ENCODE measurements at places on chromosomes 3 and 15.
A peak's percentile ranks its signal among the peaks of the same experiment; 100 is the strongest.

GRCh38 chr3:94734206-94734605 lies 671.3 kb downstream of the NSUN3 start:
- no peak for DNase-seq

DNA sequence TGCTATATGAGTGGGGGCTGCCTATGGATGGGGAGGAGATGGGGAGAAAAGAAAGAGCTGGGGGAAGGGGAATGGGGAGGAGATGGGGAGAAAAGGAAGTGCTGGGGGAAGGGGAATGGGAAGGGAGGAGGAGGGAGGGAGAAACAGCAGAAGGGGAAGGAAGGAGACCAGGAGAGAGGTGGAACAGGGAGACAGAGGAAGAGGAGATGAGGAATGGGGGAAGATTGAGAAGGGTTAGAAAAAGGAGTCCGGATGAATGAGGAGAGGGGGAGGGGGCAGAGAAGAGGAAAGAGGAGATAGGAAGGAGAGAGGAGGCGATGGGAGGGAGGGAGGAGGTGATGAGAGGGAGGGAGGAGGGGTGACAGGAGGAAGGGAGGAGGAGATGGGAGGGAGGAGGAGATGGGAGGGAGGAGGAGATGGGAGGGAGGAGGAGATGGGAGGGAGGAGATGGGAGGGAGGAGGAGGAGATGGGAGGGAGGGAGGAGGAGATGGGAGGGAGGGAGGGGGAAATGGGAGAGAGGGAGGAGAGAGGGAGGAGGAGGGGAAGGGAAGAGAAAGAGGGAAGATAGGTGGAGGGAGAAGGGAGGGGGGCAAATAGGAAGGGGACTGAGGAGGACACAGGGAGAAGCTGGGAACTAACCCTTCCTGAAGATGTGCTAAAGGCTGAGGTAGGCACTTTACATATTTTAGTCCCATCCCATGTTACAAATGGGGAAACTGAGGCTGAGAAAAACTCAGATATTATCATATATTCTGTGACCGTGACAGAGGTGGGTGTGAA lies 6.6 kb upstream of the BCL2L10 start:
- no peak for DNase-seq

- DNase-seq = no peak
Observed at GRCh38 chr3:25751048-25751447, 32.2 kb downstream of the NGLY1 start.

DNA sequence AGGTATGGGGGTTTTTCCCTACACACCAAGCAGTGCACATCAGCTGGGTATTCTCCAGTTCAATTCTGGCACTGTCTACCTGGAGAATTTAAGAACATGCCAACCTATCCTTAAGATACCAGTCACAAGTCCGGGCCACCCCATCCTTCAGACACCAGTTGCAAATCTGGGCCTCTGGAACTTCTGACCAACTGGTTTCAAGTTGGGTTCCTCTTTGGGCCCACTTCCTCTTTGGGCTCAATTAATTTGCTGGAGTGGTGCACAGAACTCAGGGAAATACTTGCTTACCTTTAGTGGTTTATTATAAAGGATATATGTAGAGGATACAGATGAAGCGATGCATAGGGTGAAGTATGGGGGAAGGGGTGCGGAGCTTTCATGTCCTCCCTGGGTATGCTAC lies 25.3 kb downstream of the GLCE start:
- DNase-seq = no peak

- no peak for DNase-seq
Observed at GRCh38 chr3:136696797-136697196, 55.4 kb downstream of the STAG1 start.

- DNase-seq = no peak
Observed at GRCh38 chr15:30827625-30828303, 76.0 kb upstream of the FAN1 start.

GRCh38 chr3:42205800-42206514 lies 60.0 kb downstream of the CCK start:
- DNase-seq = no peak

GRCh38 chr3:14516738-14517345 lies 23.3 kb downstream of the GRIP2 start:
- no peak for DNase-seq

- no peak for DNase-seq
Observed at GRCh38 chr3:45258317-45258716, 32.2 kb upstream of the TMEM158 start.

GRCh38 chr3:108620250-108620649 lies 30.7 kb downstream of the DZIP3 start:
- DNase-seq = no peak

DNA sequence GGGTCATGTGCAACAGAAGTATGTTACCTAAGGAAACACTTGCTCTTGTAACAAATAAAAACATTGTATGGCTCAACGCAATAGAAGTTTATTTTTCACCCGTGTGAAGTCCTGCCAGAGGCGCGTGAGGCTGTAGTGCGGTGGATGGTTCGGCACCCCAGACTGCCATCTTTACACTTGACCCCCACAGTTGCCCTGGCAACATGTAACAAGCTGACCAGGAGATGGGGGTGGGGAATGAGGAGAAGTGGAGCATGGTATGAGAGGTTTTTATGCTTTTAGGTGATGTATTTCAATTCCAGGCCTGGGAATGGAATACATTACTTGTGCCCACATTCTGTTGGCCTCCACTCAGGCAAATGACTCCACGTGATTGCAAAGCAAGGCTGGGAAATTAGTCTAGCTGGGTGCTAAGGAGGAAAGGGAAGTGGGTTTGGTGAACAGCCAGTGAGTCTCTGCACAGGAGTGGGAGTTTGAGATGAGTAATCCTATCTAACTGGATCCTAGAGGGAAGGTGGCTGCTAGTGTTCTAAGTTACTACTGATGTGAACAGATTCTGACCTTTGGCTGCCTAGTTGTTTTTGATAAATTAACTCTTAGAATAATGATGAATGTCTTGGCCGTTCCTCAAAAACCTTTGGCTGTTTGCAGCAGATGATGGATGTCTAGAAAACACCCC lies 33.8 kb upstream of the GREM1 start:
- peak; percentile 21 for DNase-seq

- DNase-seq = no peak
Observed at GRCh38 chr3:127493924-127494646, 96.4 kb downstream of the TPRA1 start.

GRCh38 chr3:130838898-130839600 lies 54.8 kb upstream of the ATP2C1 start:
- DNase-seq = no peak

GRCh38 chr15:101481381-101481705 lies 8.2 kb downstream of the PCSK6 start:
- no peak for DNase-seq

GRCh38 chr3:146472611-146473010 lies 3.2 kb upstream of the PLSCR2 start:
- DNase-seq = no peak

- DNase-seq = peak; percentile 50
Observed at GRCh38 chr15:95259513-95259912, 1028.2 kb downstream of the MCTP2 start.

- no peak for DNase-seq
Observed at GRCh38 chr15:62509395-62509958, 344.4 kb upstream of the C2CD4B start.

DNA sequence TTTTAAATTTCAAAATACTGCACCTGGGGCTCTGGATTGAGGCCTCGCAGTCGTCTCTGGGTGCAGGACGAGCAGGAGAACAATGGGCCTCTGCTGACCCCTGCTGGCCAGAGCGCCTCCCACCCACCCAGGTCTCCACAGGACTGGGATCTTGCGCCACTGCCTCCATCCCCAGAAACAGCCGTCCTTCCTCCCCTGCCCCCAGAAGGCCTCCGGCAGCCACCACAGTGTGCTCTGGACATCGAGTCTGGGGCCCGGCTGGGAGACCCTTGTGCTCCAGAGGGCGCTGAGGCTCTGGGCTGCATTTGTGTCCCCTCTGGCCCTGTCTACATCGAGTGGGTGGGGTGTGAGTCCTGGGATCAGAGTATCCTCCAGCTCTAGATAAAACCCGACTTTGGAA lies 6.7 kb upstream of the ACSBG1 start:
- peak; percentile 71 for DNase-seq

GRCh38 chr3:120451272-120451761 lies 525 bp upstream of the FSTL1 start:
- no peak for DNase-seq

DNA sequence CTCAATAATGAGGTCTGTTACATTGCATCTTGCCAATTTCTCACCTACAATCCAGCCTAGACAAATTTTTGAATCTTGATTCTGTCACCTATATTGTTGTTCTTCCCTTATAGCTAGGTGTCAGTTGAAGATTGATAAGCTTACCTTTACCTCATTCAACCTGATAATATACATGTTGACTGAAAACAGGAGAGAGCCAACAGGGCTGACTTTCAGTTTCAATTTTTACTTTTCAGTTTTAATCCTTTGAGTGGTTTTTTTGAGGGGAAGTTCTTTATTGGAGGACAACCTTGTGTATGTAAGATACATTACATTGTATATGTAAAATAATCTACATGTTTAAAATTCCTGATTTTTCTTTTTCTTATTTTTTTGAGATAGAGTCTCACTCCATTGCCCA lies 5.8 kb downstream of the ATP13A5 start:
- no peak for DNase-seq

DNA sequence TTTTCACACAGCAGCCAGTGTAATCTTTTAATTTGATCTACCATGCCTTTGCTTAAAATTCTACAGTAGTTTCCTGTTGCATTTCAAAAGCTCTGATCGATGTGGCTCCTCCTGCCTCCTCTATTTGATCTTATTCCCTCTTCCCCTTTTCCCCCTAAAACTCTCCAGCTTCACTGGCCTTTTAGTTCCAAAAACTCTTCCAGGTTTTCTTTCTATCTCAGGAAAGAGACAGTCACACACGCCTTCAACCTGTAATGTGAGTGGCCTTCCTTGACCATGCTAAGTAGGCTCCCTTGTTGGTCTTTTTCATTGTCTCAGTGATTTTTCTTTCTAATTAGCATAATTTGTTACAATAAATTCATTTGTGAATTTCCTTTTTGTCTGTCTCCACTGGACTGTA lies 985 bp downstream of the TEX9 start:
- no peak for DNase-seq

GRCh38 chr3:129132097-129132866 lies 10.7 kb upstream of the RAB43 start:
- DNase-seq = no peak

- DNase-seq = no peak
Observed at GRCh38 chr15:43854801-43855200, 28.0 kb downstream of the WDR76 start.

DNA sequence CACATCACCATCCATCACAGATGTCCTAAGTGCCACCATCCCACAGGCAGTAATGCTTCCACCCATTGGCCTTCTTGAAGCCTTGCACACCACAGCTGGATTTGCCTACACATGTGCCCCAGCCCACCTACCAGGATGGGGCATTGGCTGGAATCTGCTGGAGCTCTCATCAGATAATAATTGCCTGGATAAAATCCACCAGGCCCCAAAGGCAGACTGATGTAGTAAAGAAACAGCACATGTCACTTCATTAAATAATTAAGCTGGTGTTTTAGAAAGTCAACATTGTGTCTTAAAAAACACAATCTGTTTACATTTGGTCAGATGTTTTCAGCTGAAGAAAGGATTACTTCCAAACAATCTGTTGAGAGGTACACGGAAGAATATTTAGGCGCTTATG lies 229.5 kb downstream of the ATP8B4 start:
- DNase-seq = no peak

DNA sequence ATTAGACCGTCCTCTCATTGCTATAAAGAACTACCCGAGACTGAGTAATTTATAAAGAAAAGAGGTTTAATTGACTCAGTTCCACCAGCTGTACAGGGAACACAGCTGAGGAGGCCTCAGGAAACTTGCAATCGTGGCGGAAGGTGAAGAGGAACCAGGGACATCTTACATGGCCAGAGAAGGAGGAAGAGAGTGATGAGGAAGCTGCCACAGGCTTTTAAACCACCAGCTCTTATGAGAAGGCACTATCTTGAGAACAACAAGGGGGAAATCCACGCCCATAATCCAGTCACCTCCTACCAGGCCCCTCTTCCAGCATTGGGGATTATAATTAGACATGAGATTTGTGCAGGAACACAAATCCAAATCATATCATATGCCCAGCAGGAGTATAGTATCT lies 138.5 kb downstream of the ALCAM start:
- no peak for DNase-seq

GRCh38 chr3:24033818-24034217 lies 88.7 kb downstream of the NR1D2 start:
- DNase-seq = no peak

DNA sequence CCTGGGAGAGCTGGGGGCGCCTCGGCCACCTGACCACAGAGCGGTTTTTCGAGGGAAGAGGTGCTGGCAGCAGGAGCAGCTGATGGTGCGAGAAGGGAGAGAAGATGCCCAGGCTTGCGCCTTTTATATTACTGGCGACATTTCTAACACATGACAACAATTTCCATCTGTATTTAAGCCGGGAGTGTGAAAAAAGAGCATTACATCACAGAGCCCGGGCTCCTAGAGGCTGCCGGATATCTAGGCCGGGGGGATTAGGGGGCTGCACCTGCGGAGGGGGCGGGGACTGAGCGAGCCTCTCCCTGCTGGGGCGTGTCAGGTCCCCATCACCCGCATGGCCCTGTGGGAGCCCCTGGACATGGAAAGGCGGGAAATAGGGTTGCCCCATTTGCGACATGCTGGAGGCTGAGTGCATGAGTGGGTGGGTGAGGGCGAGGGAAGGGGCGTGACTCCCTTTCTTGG lies 440.7 kb downstream of the MAGI1 start:
- no peak for DNase-seq

GRCh38 chr3:126557415-126557745 lies 1.4 kb downstream of the C3orf22 start:
- no peak for DNase-seq

- no peak for DNase-seq
Observed at GRCh38 chr3:3053974-3054373, 56.2 kb downstream of the IL5RA start.

DNA sequence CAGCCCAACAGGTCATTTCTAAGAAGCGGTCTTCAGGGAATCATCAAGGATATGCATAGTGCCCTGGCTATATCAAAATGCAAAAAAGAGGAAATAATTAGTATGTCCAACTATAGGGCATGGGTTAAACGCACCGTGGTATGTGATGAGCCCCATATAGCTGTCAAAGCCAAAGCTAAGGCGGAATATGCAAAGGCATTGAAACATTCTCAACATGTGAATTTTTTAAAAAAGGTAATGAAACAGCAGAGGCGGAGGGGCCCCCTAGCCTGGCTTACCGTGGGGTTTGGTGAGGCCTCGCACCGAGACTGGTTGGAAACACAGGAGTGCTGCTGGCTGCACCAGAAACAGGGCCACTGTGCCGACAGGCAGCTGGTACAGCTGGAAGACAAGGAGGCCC lies 23.2 kb downstream of the PLXND1 start:
- DNase-seq = no peak

DNA sequence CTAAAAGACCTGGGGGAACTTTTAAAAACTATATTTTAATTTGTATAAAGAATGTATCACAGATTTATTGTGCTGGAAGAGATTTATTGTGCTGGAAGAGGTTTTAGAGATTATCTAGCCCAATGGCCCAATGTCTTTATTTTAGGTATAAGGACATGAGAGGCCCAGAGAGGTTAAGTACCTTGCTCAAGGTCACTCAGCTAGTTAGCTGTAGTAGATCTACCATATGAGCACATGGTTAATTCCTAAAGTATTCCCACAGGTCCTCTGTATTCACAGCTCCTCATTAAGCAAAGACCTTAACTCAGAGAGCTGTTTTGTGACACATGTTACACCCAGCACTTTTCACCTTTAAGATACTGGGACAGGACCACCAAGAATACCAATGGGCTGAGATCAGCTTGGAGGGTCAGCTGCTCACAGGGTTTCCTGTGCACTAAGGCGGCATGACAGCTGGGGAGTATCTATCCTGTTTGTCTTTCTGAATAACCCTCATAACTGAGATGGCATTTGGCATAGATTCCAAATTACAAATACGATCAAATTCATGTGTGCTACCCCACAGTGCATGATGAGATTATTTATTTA lies 143.1 kb upstream of the TBL1XR1 start:
- DNase-seq = no peak
